IPS DF 6.9 (cell line): ENCODE measurements at places on chromosomes 1 and 21.

- no peak overlapping the region; the same call in 1 of the 2 replicates for H3K4me3 ChIP-seq
- no peak overlapping the region for H3K27ac ChIP-seq
- no peaks in the 10 kb centered on the region; the same call in 1 of the 2 replicates for H3K36me3 ChIP-seq
- H3K27me3 ChIP-seq, result peaks cover 70% of the 10 kb centered on the region
These were observed 3.6 kb upstream of the FOXD2 start for GRCh38 chr1:47434051-47434842.

GRCh38 chr1:22461678-22462527 is 10.3 kb downstream of the ZBTB40 start:
- no peaks in the 10 kb centered on the region for H3K4me1 ChIP-seq
- DNase-seq, result no peak
- no peaks in the 10 kb centered on the region for H3K36me3 ChIP-seq
- H3K27ac ChIP-seq, result no peak overlapping the region
- H3K4me3 ChIP-seq, result no peak overlapping the region

- H3K36me3 ChIP-seq, result no peaks in the 10 kb centered on the region
- H3K27me3 ChIP-seq, result no peaks in the 10 kb centered on the region
- no peaks in the 10 kb centered on the region for H3K4me1 ChIP-seq
- no peak overlapping the region for H3K4me3 ChIP-seq
- DNase-seq, result no peak
These were observed 43.2 kb downstream of the RCSD1 start for GRCh38 chr1:167673265-167673664.

DNA sequence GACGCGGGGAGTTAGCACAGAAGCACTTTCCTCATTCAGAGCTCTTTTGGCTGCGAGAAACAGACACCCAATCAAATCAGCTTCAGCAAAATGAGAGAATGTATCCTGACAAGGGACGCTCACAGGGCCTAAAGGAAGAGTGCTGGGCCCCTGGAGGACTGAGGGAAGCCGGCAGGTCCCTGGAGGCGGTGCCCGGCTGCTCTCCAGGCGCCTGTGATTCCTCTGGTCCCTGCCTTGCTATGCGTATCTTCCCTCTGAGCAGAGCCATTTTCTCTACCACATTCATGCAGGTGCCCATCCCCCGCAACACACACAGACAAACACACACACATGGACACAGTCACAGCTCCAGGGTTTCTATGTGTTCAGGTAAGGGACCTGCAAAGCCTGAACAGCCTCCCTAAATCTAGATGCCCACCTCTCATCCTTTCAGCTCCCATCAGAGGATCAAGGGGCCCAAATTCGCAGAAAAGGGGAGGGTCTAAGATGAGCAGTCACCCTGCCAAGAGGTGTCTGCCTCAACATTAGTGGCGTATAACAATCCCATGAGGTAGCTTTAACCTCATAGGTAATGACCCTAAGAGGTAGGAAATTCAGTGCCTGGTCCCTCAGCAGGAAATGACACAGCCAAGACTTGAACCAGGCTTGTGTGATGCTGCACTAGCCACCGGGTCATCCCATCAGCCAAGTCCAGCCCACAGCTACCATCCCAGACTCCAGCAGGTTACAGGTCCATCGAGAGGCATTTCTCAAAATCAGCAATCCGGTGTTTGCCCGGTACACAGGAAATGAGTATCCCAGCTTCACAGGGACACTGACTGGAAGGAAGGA is 29.0 kb downstream of the PTAFR start:
- no peaks in the 10 kb centered on the region for H3K27me3 ChIP-seq
- DNase-seq, result no peak
- no peak overlapping the region for H3K4me3 ChIP-seq
- no peak overlapping the region for H3K27ac ChIP-seq
- peaks cover 5% of the 10 kb centered on the region; the same call in 1 of the 2 replicates for H3K4me1 ChIP-seq

DNA sequence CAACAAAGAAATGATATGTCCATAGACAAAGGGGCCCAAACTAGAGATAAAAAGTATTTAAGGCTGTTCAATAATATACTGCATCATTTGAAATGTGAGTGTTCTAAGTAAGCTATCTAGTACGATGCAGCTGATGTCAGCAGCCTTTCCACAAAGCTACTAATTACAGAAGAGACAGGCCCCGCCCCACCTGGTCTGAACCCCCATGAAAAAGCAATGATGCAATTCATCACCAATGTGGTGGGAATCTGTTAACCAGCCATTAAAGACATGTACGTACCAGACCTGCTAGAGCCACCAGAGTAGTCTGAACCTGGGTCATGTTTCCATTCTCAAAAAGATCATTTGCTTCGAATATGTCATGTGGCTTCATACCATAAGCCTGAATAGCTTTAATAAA is 25.1 kb downstream of the CNN3 start:
- H3K36me3 ChIP-seq, result peaks cover 11% of the 10 kb centered on the region; the same call in 1 of the 2 replicates
- DNase-seq, result no peak
- no peak overlapping the region for H3K4me3 ChIP-seq
- no peaks in the 10 kb centered on the region for H3K27me3 ChIP-seq

DNA sequence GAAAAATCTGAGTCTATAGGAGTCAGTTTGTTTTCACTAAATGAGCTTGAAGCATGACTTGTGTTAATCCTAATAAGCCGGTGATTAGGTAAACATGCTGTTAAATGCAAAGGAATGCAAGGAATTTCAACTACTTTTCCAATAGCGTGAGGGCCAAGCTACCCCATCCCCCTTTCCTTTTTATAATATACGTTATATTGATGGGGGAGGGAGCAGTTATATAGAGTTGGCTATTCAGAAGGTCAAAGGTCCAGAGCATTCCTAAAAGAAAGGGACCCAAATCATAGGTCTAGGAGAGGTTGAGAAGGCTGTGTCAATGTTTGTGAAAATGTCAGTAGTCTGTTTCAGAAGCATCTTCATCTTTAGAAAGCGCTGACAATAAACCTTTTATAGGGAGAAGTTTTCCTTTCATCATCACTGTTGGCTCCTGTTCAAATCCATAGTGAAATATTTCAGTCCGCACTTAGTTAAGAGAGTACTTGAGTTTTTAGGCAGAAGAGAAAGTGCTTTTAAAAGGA is 3.8 kb downstream of the CCN1 start:
- peaks cover 14% of the 10 kb centered on the region; the same call in 1 of the 2 replicates for H3K36me3 ChIP-seq
- no peaks in the 10 kb centered on the region for H3K27me3 ChIP-seq
- peaks cover 3% of the 10 kb centered on the region; the same call in 1 of the 2 replicates for H3K4me1 ChIP-seq
- no peak overlapping the region for H3K27ac ChIP-seq
- DNase-seq, result no peak

GRCh38 chr1:223312705-223313414 is 51.1 kb downstream of the SUSD4 start:
- H3K27me3 ChIP-seq, result no peaks in the 10 kb centered on the region
- no peak overlapping the region for H3K4me3 ChIP-seq

DNA sequence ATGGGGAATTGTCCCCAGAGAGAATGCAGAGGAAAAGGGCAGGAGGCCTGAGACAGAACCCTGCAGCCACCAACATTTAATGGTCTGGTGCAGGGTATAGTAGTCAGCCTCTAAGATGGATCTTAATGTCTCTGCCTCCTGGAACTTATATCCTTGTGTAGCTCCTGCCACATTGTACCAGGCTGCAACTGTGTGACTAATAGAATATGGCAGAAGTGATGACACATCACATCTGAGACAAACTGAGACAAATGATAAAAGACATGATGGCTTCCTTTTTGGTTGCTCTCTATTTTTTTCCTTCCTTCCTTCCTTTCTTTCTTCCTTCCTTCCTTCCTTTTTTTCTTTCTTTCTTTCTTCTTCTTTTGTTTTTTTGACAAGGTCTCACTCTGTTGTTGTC is 37.1 kb upstream of the CYP4B1 start:
- H3K27me3 ChIP-seq, result no peaks in the 10 kb centered on the region
- no peak overlapping the region for H3K4me3 ChIP-seq
- H3K27ac ChIP-seq, result no peak overlapping the region
- no peaks in the 10 kb centered on the region for H3K36me3 ChIP-seq
- DNase-seq, result no peak
- peaks cover 3% of the 10 kb centered on the region; the same call in 1 of the 2 replicates for H3K4me1 ChIP-seq

DNA sequence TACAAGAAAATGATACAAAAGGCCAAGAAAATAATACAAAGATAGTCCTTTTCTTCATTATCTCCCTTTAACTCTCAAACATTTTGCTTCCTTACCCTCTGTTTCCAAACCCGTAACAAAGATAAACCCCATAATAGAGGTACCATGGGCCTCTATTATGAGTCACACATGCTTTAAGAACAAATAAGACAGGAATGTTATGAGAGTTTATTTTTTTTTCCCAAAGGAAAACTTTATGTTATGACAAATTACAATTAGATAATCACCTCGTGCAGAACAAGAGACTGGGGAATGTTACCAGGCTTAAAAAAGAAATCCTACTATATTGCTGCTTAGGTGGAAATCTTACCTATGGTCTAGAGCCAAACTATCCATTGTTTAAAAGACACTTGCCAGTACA is 272.0 kb downstream of the BRINP3 start:
- H3K4me3 ChIP-seq, result no peak overlapping the region
- no peak overlapping the region for H3K27ac ChIP-seq
- H3K36me3 ChIP-seq, result no peaks in the 10 kb centered on the region
- no peaks in the 10 kb centered on the region for H3K27me3 ChIP-seq
- no peaks in the 10 kb centered on the region for H3K4me1 ChIP-seq

DNA sequence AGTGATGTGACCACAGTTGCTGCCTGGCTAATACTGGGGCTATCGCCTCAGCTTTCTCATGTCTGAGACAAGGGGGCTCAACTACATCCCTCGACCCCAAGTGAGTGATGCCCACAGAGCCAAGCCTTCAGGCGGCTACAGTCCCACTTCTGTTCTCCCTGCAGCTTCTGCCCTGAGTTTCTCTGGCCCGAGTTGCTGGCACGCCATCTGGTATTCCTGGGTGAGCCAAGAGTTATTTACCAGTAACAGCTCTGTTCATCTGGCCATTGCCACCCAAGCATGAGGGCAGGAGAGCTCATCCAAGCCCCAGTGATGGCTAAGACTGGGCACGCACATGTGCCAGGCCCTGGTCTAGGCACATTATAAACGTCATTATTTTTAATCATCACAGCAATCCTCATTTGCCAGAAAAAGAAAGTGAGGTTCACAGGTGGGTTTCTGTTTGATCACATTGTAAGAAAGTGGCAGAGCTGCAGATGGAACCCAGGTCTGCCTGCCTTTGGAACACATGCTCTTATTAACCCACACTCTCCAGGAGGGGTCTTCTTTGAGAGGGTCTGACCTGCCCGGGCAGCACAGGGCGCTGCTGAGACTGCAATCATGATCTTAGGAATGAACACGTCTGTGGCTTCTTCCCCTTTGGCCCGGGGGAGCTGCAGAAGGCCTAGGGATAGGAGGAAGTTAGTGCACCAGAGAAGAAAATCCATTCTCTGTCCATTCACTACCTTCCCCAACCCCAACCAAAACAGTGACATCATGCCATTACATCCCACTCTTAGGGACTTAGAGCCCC is 27.5 kb downstream of the KCND3 start:
- H3K27ac ChIP-seq, result no peak overlapping the region
- DNase-seq, result no peak
- no peaks in the 10 kb centered on the region for H3K27me3 ChIP-seq
- no peaks in the 10 kb centered on the region for H3K36me3 ChIP-seq
- H3K4me3 ChIP-seq, result no peak overlapping the region
- H3K4me1 ChIP-seq, result peaks cover 5% of the 10 kb centered on the region; the same call in 1 of the 2 replicates

- DNase-seq, result no peak
- H3K36me3 ChIP-seq, result no peaks in the 10 kb centered on the region
- no peak overlapping the region for H3K4me3 ChIP-seq
- no peak overlapping the region for H3K27ac ChIP-seq
- H3K27me3 ChIP-seq, result no peaks in the 10 kb centered on the region
These were observed 91.8 kb downstream of the C21orf91 start for GRCh38 chr21:17727361-17727760.

- H3K4me3 ChIP-seq, result no peak overlapping the region
- no peaks in the 10 kb centered on the region for H3K27me3 ChIP-seq
- DNase-seq, result no peak
- no peaks in the 10 kb centered on the region for H3K36me3 ChIP-seq
These were observed 32.9 kb downstream of the MAPKAPK2 start for GRCh38 chr1:206717674-206717989.

DNA sequence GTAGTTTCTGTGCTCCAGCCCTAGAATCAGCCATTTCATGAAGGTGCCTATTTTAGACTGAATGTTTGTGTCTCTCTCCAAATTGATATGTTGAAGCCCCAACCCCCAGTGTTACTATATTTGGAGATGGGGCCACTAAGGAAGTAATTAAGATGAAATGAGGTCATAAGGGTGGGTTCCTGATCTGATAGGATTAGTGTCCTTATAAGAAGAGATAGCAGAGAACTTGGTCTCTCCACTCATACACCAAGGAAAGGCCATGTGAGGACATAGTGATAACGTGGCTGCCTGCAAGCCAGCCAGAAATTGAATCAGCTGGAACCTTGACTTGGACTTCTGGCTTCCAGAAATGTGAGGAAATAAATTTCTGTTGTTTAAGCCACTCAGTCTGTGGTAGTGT is 12.3 kb downstream of the RAVER2 start:
- no peaks in the 10 kb centered on the region for H3K36me3 ChIP-seq
- DNase-seq, result no peak
- no peak overlapping the region for H3K27ac ChIP-seq
- no peaks in the 10 kb centered on the region for H3K4me1 ChIP-seq

GRCh38 chr1:923131-923990 is at the start of gene SAMD11:
Gene SAMD11 (plus strand): TSS chr1:923923. CDS start chr1:924432, 509 bp downstream.
- peak within 1 kb of the TSS; percentile 6; the same call in 1 of the 2 replicates for H3K4me3 ChIP-seq
- no peak within 1 kb of the TSS for H3K27ac ChIP-seq
- no peaks in the 10 kb centered on the region for H3K36me3 ChIP-seq
- H3K4me1 ChIP-seq, result peaks cover 13% of the 10 kb centered on the region
- H3K27me3 ChIP-seq, result peaks cover 66% of the 10 kb centered on the region
- DNase-seq, result no peak

GRCh38 chr1:78884685-78885452 is 121.7 kb downstream of the ADGRL4 start:
- H3K36me3 ChIP-seq, result no peaks in the 10 kb centered on the region
- H3K4me3 ChIP-seq, result no peak overlapping the region
- DNase-seq, result no peak
- no peaks in the 10 kb centered on the region for H3K27me3 ChIP-seq
- H3K4me1 ChIP-seq, result peaks cover 1% of the 10 kb centered on the region; the same call in 1 of the 2 replicates
- H3K27ac ChIP-seq, result no peak overlapping the region

DNA sequence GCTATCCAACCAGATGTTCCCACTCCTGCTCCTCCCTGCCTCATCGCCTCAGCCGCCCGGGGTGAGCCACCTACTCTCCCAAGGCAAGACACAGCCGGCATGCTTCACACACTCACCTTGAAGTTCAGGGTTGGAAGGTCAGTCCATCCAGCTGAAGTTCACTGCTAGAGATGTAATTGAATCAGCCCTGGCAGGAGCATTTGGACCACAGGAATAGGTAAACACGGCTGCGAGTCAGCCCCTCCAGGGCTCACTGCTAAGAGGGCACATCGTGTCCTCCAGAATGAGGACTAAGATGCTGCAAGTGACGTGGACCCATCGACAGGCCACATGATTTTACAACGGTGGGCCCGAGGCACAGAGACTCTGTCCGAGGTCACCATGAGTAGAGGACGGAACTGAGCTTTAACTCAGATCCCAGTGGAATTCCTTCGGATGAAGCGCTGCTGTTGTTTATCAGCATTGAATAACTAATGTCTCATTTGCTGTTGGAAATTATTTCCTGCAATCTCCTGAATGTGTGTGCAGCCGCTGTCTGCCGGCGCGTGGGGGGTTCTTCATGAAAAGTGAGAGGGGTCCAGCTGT is 41.9 kb downstream of the RSPH1 start:
- H3K27me3 ChIP-seq, result no peaks in the 10 kb centered on the region
- H3K36me3 ChIP-seq, result no peaks in the 10 kb centered on the region
- no peak overlapping the region for H3K27ac ChIP-seq
- DNase-seq, result no peak
